Activated CD8-positive, alpha-beta T cell treated with anti-CD3 and anti-CD28 coated beads for 36 hours (primary cell): ENCODE measurements at places on chromosomes 3 and 15. TPM values are rescaled to one million over a fixed set of nuclear protein-coding genes. Genes with fewer than 3 reads are reported as not detected.

- peaks cover 25% of the 10 kb centered on the region for H3K36me3 ChIP-seq
- H3K4me1 ChIP-seq: peaks cover 4% of the 10 kb centered on the region
- no peak overlapping the region for H3K27ac ChIP-seq
- no peaks in the 10 kb centered on the region for H3K27me3 ChIP-seq
- DNase-seq: no peak
Observed at GRCh38 chr3:50028346-50028745, 60.4 kb upstream of the RBM5 start.

GRCh38 chr3:7962301-7962700 lies 539.3 kb upstream of the LMCD1 start:
- H3K27ac ChIP-seq: no peak overlapping the region
- no peak for DNase-seq
- H3K27me3 ChIP-seq: no peaks in the 10 kb centered on the region
- H3K36me3 ChIP-seq: no peaks in the 10 kb centered on the region
- H3K4me3 ChIP-seq: no peak overlapping the region

DNA sequence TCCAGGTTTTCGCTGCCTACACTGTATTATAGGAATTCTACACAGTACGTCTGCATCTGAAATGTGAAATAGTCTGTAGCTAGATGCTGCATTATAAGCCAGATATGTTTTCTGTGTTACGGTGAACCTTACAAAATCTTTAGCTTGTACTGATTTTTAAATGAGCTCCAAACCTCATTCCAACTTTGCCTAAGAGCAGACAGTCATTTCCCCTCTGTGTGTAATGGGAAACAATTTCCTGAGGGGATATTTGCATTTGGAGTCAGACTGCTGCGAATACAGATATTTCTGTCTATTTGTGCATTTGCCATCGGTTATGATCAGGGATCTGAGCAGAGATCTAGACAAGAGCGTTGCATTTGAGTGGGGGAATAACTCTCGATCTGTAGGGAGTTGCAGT lies 37.5 kb downstream of the ARNT2 start:
- H3K36me3 ChIP-seq: no peaks in the 10 kb centered on the region
- H3K27ac ChIP-seq: no peak overlapping the region
- H3K4me1 ChIP-seq: no peaks in the 10 kb centered on the region
- H3K4me3 ChIP-seq: no peak overlapping the region
- peaks cover 3% of the 10 kb centered on the region for H3K27me3 ChIP-seq

Gene TERC
- 21.7 TPM for total RNA-seq
